ENCODE measurements at places on chromosomes 5 and 9.

DNA sequence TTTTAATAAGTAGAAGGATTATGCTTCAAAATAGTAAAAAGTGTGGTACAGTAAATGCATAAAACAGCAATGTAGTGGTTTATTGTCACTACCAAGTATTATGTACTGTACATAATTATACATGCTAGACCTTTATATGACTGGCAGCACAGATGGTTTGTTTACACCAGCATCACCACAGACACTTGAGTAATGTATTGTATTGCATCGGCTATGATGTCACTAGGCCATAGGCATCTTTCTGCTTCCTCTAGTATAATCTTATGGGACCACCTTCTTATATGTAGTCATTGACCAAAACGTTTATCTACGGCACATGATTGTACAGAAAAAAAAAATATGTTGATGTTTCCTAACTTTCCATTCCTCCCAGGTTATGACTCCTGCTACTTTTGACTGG, 31.9 kb upstream of the SSBP2 start:
- DNase-seq, result no peak

GRCh38 chr5:43875741-43876140, 272.8 kb downstream of the NNT start:
- no peak for DNase-seq

- DNase-seq, result no peak
Measured at GRCh38 chr5:154058055-154059038, 19.6 kb downstream of the MFAP3 start.

GRCh38 chr5:180331647-180331950, 21.5 kb downstream of the GFPT2 start:
- DNase-seq, result no peak

DNA sequence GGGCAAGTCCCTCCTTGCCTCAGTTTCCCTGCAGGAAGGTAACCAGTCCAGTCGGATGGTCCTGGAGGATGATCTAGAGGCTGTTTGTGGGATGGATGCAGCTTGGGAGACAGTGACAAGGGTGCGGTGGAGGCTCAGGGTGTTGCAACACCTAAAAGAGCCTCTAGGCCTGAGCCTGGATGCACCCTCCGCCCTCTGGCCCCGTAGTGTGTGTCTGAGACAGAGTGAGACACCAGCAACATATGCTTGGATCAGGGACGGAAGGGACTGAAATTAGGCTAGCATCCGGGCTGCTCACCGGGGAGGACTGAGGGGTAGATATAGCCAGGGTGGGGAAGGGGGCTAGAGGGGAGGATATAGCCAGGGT, 1.1 kb downstream of the CRAT start:
- no peak for DNase-seq

DNA sequence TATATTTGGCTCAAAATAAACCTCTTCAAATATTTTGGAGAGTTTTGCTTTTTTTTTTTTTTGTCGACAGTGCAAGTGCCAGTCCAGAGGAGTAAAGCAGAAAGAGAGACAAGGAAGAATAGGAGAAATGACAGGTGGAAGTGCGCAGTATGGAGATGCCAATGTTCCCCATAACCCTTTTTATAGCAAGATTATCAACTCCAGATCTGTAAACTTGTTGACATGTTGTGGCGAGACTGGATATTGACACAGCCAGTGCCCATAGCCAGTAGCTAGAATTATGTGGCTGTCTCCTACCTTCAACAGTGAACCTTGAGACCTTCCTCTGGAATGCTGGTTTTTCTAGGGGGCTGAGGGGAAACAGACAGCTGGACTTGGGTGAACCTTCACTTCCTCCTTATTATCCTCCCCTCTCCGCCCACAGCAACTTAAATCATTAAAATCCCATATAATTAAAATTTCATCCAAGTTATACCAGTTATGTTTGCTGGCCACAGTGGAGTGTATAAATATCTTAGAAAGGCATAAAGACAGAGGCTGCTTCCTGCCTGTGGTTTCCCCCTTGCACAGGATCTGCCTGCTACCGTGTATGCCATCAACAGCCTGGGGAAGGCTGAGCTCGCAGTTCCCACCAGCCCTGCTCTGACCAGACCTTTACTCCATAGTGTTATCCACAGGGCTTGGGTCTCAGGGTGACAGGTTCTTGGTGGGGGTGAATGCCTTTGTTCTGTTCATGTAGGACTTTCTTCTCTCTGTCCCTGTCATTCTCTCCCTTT, 112.3 kb upstream of the ANKH start:
- peak; percentile 14 for DNase-seq

DNA sequence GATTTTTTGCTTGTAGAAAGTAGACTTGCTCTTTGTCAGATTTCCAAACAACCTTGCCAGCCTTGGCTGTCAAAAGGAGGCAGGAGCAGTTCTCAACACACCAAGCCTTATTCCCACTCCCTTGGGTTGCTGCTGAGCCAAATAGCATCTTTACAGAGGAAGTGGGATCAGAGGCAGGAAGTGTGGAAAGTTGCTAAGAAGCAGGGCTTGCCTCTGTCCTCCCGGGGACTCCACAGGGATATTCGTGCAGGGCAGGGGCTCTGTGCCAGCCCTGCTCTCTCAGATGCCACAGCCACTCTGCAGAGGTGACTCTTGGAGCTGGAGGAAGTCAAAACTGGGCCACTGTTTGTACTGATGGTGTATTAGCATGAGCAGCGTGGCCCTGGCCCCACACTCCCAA, 24.3 kb downstream of the PTPDC1 start:
- no peak for DNase-seq

GRCh38 chr9:14511452-14511851, 181.8 kb downstream of the ZDHHC21 start:
- DNase-seq, result no peak

DNA sequence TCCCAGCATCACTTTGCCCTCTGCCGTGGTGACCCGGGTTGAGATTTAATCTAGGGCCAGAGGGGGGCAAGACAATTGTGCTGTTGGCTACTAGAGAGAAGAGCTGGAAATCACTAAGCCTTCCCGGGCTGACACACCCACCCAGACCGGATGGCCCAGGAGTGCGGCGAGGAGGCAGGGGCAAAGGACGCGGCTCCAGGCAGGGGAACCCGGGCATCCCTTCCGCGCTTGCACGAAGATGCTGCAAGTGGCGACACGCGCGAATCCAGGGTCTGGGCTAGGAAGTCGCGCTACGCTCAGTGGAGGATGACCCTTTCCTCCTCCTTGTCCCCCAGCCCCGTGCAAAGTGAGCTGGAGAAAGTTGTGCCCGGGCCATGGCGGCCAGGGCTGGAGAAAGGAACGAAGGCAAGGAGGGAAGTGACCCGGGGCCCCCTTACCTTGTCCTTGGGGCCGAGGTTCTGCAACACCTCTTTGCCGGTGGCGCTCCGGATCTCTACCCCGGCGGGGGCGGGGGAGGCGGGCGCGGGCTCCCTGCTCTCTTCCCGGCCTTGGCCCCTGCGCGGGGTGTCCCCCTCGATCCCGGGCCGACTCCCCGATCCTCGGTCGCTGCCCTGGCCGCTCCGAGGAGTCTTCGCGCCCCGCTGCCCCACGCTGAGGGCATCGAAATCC, 693 bp downstream of the DPYSL3 start:
- no peak for DNase-seq

- no peak for DNase-seq
Measured at GRCh38 chr5:56346741-56347535, 113.8 kb upstream of the ANKRD55 start.

DNA sequence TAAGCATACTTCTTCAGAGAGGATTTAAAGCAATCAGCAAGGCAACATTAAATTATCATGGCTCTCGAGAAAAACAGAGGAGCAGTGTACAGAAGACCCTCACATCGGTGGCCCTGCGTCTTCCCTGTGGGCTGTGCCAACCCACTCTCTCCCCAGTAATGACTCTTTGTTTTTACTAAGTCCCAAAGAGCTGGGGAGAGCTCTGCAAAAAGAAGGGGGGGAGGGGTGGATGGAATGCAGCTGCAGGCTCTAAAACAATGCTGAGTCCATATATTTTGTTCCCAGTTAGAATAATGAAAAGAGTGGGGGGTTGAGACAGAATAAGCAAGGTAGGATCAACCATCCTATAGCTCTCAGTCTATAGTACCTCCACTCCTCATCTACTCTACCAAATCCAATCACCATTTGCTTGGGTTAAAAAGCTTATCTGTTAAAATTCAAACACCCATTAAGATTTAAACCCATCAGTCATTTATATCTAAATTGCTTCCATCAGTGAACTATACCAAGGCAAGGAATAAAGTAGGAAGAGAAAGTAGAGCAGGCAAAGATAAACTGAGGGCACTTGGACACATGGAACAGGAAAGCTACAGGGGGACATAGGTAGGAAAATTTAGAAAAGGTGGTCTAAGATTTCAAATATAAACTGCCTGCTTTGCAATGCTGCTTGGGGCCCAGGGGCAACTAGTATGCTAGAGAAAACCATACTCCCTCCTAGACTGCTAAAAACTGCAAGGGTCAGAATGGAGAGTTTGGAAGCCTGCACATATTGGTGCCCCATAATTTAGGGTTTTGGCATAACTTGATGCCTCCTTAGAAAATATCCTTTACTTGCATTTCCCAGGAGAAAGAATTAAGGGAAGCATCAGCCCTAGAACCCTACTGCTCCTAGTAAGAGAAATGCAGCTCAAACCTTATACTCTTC, 20.6 kb downstream of the ELL2 start:
- DNase-seq, result no peak

GRCh38 chr5:5497152-5497788, 74.8 kb downstream of the ICE1 start:
- no peak for DNase-seq

- DNase-seq, result no peak
Measured at GRCh38 chr9:98656511-98656910, 52.2 kb downstream of the GABBR2 start.

- DNase-seq, result no peak
Measured at GRCh38 chr9:111429175-111429574, 55.0 kb downstream of the ECPAS start.

GRCh38 chr9:115712981-115713380, 440.6 kb upstream of the PAPPA start:
- DNase-seq, result no peak

DNA sequence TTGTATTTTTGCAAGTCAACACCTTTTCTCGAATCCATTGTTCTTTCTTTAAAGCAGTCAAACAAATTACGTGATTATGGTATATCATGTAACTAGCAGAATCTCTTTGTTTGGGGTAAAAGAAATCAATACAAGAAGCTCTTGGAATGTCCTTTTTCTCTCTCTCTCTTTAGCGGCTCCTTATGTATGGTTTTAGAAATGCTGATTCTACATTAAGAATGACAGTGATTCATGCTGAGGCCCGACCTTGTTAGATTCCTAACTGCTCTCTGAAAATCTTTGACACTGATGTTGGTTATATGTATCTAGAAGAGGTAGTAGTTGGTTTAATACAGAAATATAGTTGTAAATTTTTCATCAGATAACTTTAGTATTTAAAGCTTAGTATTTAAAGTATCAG, 76.4 kb downstream of the SNX24 start:
- DNase-seq, result no peak

DNA sequence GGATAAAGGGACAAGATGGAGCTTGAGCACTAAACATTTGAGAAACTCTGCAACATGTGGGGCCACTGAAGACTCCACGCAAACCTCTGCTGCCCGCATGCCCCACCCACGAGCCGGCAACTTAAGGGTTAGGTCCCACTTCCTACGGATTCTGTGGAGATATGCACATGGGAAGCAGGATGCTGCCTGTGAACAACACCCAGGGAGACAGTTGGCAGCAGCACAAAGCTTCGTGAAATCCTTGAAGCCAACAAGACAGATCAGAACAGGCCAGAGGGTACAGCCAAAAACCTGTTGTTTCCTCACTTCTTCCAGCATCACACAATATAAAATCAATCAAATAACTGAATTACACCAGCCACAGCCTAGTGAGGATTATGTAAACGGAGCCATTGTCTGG, 270.4 kb downstream of the ENC1 start:
- no peak for DNase-seq

- no peak for DNase-seq
Measured at GRCh38 chr5:118565335-118565971, 422.9 kb downstream of the DTWD2 start.

DNA sequence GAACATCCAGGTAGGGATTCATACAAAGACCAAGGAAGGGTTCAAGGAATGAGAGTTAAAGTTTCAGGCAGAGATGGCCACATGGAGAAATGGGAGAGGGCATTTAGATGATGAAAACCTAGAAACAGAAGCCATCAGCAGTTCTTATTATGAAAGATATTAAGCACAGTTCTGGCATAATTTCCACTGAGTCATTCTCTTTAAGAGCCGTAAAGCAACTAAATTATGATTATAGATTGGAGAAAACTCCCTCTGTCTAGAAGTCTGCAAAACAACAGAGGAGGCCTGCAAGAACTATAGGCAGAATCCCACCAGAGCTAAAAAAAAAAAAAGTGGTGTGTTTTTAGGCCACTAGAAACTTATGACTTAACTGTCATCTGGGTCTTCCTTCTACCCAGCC, 157.1 kb upstream of the MPDZ start:
- no peak for DNase-seq

- DNase-seq, result no peak
Measured at GRCh38 chr9:105647595-105648349, 14.5 kb upstream of the TAL2 start.

GRCh38 chr9:117737721-117738226, 33.6 kb downstream of the TLR4 start:
- no peak for DNase-seq

DNA sequence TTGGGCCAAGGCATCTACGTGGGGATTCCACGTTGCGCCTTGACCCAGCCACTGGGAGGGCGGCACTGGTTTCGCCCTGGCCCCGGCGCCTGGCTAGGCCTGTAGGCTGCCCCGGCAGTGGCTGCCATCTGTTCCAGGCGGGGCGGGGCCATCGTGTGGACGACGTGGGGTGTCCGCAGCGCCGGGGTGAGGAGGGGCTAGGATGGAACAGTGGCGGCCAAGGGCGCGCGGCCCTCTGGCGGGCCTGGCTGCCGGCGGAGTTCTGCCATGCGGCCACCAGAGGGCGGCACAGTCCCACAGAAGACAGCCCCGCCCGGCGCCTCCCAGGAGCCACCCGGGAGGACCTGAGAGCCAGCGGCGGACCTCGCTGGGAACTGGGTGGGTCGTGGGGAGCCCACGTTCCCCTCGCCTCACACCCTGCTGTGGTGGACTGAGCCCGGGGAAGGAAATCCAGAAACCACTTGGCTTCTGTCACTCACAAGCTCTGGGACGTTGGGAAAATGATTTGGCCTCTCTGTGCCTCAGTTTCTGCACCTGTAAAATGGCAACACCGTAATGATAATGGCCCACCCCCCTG, 22.6 kb upstream of the RAPGEF1 start:
- peak; percentile 71 for DNase-seq

DNA sequence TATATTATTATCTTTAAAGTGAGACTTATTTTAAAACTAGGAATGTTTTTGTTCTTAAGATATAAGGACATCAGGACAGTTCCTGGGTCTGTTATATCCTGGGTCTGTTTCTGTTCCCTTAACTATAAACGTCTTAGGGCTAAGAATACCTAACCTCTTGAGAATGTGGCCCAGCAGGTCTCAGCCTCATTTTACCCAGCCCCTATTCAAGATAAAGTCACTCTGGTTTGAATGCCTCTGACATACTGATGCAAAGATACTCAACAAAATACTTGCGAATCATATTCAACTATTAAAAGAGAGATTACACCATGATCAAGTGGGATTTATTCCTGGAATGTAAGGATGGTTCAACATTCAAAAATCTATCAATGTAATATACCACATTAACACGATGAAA, 51.0 kb downstream of the STK10 start:
- DNase-seq, result no peak

- DNase-seq, result peak; percentile 36
Measured at GRCh38 chr5:156934450-156935211, 28.4 kb downstream of the TIMD4 start.
